ENCODE measurements at places on chromosomes 11 and 22. TPM values are rescaled to one million over a fixed set of nuclear protein-coding genes. Genes with fewer than 3 reads are reported as not detected.

The TRIM6 gene
- 13.3 TPM for total RNA-seq

The PHOX2A gene
- total RNA-seq, result not detected

The PATZ1 gene
- total RNA-seq, result 22.1 TPM

The RAB3IL1 gene
- total RNA-seq, result 13.9 TPM

The SMCO4 gene
- total RNA-seq, result 16.1 TPM

The WNT11 gene
- 0.88 TPM for total RNA-seq

The C22orf31 gene
- not detected for total RNA-seq

The AQP11 gene
- total RNA-seq, result 2.3 TPM

The IGF2 gene
- 2.3 TPM for total RNA-seq

The KCNJ5 gene
- total RNA-seq, result 0.07 TPM

The TMEM191B gene
- total RNA-seq, result 1.1 TPM

The ANGPTL5 gene
- total RNA-seq, result not detected

The UBQLN3 gene
- not detected for total RNA-seq

The CLDN5 gene
- total RNA-seq, result not detected

The CDK2AP2 gene
- 91.0 TPM for total RNA-seq

The LARGE1 gene
- total RNA-seq, result 4.4 TPM

The GPR83 gene
- total RNA-seq, result 0.07 TPM

Data from A549 treated with DMSO at 1 μM for 4 hours (cell line).